NCI-H1092 (cell line): ENCODE measurements at places on chromosomes 12 and 14.

GRCh38 chr12:46388427-46389021 is 16.0 kb upstream of the SLC38A2 start:
- no peak for DNase-seq

DNA sequence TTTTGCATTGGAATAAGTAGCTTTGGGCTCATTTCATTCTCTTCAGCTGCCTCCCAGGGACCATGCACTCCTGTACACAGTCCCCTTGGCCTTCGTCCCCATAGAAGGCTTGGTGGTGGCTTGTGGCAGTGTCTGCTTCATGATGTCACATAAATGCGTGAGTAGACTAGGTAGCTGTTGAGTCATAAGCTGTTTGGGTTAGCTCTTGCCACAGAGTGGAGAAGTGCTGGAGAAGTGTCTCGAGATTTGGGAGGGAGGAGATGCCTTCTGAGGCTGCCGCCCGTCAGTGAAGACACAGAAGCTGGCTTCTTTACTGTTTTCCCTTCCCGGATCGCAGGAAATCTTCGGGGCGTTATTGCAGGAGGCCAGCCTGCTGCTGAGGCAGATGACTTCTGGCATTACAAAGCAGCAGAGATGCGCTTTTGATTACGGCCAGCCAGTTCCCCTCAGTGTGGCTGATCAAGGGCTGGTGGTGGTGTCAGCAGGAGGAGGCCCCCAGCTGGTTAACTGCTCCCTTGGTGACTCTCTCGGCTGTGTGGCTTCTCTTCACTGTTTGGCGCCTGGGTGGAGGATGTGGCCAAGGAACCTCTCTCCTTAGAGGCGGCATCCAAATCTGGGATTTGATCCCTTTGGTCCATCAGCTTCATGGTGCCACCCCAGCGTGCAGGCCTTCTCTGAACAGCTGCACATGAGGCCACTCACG is 67.6 kb downstream of the AACS start:
- DNase-seq, result no peak

GRCh38 chr12:12408265-12408690 is 51.4 kb downstream of the BORCS5 start:
- DNase-seq, result no peak

DNA sequence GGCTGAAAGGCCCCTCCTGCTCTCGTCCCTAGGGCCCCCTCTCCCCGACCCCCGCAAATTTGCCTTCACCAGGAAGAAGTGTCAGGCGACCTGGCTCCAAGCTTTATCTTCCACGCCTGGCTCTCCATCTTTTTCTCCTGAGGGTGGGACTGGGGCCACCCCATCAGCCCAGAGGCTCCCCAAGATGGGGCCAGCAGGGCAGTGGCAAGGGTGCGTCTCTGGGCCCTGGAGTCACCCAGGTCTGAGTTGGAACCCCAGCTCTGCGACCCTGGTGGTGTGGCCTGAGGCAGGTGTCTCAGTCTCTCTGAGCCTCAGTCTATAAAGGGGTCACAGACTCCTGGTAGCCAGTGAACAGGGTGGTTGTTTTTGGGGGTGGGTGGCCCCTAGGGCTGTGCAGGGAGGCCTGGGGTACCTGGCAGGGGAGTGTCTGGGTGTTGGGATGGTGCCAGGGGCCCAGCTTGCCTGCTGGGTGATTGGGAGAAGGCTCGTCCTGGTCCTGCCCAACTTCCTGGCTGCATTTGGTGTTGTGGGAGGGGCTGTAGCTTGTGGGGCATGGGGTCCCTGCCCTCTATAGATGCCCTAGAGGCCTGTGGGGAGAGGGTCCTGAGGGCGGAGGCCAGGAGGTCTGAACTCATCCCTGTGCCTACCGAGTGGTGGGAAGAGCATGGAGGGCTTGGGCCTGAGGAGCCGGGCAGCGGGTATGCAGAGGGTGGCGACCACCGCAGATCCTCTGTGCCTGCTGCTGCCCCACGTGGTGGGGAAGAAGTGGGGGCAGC is 7.6 kb downstream of the KIF26A start:
- DNase-seq, result no peak

DNA sequence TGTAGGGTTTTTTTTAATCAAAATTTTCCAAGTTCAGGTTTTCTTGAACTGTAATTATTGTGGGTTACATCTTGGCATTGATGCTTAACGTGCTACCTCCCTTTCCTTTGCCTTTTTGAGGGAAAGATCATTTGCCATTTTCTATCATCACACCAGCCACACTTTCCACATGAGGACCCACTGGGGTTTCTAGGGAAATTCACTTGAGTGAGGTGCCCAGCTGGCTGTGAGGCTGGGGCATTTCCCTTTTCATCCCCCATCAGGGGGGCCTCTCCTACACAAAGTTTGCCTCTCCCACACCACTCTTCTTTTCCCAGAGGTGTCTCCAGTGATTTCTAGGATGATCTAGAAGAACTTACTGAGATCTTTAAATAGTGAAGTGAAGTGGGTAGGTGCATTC is 335.7 kb downstream of the BMP4 start:
- no peak for DNase-seq

DNA sequence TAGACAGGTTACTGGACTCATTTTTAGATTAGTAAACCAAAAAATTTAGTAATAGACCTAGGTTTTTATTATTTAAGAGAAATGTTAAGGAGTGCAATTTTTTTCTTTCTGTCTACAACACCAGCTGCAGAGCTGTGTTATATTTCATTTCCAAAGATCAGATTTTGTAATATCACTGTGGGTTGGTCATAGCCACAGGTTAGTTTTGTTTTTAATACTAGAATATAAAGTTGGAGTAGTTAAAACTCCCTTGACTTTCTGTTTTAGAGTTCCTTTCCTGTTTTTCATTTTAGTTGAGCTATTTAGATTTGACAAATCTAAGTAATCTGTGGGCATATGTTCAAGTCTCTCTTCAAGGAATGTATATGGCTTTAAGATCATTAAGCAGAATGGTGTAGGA is 30.7 kb upstream of the GARIN2 start:
- no peak for DNase-seq

DNA sequence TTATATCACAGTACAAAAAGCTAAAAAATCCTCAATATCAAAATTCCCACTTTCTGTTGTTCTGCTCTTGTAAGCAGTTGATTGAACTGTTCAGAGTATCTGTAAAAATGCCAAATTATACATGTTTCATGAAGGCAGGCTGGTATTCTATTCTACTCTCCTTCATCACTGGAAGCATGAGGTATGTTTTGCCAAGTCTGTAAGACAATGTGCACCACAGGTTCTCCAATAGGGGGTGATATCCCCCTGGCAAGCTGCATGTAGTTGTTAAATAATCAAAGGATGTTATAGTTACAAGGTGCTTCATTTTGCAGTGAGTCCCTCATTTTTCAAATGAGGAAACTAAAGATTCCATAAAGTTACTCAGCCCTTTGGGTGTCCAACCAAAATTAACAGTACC is 15.1 kb upstream of the NEK9 start:
- DNase-seq, result no peak

DNA sequence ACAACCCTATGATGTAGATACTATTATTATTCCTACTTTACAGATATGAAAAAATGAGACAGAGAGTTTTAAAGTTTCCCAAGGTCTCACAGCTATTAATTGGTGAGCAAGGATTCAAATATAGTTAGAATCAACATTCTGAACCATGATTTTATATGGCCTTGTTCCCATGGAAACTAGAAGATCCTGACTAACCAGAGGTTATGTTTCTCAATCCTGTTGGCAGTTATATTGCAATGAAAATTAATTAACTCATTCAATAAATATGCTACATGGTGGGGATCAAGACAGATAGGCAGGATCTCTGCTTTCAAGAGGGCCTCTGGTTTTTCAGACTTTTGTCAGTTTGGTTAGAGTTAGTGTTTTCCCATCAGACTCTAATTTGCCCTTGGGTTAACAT is 9.3 kb upstream of the FUT8 start:
- DNase-seq, result no peak

GRCh38 chr14:93183596-93184317 is 940 bp downstream of the MOAP1 start:
- DNase-seq, result no peak

GRCh38 chr12:101127521-101128219 is 82.4 kb downstream of the SLC5A8 start:
- no peak for DNase-seq

GRCh38 chr12:122130150-122130549 is 43.9 kb downstream of the IL31 start:
- DNase-seq, result no peak

DNA sequence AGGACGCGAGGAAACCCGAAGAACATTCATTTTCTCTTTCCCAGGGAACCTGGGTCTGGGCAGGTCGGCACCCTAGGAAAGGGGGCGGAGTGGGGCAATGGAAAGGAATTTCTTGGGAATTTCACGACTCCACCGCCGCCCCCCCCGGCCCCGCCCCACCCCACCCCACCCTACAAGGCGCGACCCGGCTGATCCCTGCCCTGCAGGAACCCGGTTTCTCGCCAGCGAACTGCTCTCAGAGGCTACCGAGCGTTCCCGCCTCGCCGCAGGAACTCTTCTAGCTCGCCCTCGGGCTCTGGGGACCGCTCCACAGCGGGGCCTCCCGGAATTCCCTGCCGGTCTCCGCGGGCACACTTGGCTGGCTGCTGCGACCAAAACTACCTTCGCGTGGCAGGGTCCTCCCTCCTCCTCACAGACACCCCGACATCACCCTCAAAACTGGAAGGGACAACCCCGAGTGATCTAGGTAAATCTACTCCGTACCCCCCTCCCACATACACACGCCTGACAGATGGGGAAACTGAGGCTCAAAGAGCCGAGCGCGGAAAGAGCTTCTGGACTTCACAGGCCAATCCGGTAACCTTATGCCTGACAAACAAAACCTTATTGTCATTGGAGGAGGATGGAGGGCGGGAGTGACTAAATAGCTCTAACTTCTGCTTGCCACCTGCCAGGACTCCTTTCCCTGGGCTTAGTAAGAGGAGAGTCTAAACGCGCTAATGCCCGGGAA is 785 bp upstream of the ACTN1 start:
- peak; percentile 13 for DNase-seq

DNA sequence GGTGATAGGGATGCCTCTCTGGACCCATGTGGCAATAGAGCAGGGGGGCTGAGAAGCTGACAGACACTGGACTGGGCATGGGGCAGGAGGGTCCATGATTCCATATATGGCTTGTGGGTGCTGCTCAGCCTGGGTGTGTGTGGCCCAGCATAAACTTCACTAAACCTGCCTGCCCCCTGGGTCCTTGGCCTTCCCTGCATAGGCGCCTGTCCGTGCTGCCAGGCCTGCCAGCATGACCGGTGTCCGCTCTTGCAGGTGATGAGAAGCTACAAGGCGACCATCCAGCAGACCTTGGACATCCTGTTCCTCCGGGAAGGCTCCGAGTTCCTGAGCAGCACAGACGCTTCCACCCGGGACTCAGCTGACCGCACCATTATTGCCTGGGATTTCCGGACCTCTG is 61.6 kb downstream of the BEGAIN start:
- no peak for DNase-seq

DNA sequence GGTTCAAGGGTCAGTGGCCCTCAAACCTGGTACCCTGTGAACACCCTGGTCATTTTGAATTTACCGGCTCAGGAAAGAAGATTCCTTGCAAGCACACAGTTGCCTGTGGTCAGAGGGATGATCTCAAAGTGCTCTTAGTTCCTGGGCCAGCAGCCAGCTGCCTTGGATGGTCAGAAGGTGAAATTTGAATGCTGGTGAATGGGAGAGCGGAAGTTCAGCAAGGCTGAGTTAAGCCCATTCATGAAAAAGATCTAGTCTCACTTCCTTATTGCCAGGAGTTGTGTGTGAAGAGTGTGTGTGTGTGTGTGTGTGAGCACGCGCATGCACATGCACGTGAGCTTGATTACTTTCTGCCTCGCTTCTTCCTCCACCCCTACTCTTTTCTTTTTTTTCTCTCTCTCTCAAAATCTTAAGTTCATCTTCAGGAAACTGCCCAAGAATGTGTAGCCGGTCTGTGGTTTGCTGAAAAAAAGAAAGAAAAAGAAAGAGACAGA is 155.5 kb upstream of the CCND2 start:
- DNase-seq, result no peak

- DNase-seq, result no peak
These were observed 903.1 kb downstream of the BCL11B start for GRCh38 chr14:98368916-98369315.

DNA sequence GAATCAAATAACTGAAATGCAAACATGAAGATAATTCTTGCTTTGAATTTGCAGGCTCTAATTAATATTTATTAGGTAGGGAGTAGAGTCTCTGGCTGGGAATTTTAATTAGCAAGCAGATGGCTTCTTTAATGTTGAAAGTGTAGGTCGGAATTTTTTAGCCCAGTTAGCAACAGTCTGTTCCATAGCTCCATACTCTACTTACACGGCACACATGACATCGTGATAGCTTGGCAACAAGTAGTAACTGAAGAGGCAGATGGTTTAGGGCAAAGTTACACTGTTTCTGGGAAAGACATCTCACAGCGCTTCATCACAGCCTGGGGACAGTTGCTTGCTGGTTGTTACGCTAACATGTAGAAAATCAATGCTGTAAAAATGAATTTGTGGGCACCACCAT is 710.7 kb downstream of the GALC start:
- DNase-seq, result no peak

DNA sequence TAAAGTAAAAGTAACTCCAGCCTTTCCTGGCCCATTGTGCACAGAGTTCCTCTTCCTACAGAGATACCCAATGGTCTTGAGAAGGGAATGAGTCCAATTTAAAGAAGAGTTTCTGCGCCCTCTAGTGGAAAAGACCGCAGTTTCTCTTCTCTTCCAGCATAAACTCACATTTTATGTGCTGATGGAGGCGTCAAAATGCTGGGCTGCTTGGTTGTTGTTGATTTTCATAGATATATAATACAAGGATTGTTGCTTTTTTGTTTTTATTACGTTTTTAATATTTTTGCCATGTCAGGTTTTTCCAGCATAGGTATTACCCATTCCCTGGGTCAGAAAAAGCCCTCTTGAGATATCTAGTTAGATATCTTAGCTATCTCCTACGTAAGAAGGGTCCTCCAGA is 356.9 kb upstream of the STXBP6 start:
- DNase-seq, result peak; percentile 28

DNA sequence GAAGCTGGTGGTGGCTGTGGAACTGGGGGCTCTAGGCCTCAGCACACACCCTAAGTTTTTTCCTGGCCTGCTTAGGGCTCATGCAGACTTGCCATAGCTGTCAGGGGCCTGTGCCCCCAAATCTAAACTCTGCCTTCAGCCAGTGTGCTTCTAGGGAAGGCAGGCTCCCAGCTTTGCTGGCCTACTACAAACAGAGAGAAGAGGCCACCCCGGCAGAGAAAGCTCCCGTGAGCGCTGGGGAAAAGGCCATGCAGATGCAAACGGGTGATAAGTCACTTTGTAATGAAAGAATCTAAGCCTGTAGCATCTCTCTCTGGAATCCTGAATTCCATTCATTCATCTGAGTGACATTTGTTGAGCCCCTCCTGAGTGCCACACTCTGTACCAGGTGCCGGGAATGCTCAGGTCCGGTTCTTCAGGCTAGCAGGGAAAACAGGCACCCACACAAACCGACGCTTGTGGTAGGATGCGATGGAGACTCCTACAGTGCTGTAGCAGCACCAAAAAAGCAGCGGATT is 29.9 kb downstream of the JDP2 start:
- DNase-seq, result no peak
